ENCODE measurements at places on chromosomes 2 and 18.
A peak's percentile ranks its signal among the peaks of the same experiment; 100 is the strongest.

DNA sequence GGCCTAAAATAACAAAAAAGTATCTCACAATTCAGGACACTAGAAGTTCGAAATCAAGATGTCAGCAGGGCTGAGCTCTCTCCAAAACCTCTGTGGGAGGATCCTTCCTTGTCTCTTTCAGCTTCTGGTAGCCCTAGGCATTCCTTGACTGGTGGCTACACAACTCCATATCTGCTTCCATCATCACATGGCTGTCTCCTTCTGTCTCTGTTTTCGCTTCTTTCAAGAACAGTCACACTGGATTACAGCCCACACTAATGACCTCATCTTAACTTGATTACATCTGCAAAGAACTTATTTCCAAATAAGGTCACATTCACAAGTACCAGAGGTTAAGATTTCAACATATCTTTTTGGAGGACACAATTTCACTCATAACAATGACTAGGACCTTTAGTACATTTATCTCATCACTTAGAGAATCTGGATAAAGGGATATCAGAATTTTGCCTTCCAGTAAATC, 275.2 kb downstream of the IRS1 start:
- peak; percentile 84 for DNase-seq

- DNase-seq: no peak
Observed at GRCh38 chr2:132479155-132479554, 62.5 kb downstream of the GPR39 start.

- peak; percentile 14 for DNase-seq
Observed at GRCh38 chr2:45585267-45585861, 25.7 kb downstream of the SRBD1 start.

DNA sequence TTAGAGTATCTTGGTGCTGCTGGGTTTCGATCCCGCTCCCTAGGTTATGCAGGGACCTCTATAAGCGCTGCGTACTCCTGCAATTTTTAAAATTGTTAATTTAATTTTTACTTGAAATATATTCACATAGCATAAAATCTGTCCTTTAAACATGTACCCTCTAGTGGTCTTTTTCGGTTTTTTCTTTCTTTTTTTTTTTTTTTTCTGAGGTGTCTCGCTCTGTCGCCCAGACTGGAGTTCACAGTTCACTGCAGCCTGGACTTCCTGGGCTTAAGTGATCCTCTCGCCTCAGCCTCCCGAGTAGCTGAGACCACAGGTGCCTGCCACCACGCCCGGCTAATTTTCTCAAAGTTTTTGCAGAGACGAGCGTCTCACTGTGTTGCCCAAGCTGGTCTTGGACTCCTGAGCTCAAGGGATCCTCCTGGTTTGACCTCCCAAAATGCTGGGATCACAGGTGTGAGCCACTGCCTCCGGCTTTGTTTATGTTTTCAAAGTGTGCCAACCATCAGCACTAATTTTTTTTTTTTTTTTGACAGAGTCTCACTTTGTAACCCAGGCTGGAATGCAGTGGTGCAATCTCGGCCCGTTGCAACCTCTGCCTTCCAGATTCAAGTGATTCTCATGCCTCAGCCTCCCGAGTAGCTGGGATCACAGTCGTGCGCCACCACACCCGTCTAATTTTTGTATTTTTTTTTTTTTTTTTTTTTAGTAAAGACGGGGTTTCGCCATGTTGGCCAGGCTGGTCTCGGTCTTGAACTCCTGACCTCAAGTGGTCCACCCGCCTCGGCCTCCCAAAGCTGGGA, 585 bp upstream of the MOB1A start:
- DNase-seq: peak; percentile 58

- no peak for DNase-seq
Observed at GRCh38 chr2:169759987-169760386, 26.4 kb downstream of the KLHL23 start.

- DNase-seq: no peak
Observed at GRCh38 chr2:219526320-219527075, 12.2 kb downstream of the ASIC4 start.

DNA sequence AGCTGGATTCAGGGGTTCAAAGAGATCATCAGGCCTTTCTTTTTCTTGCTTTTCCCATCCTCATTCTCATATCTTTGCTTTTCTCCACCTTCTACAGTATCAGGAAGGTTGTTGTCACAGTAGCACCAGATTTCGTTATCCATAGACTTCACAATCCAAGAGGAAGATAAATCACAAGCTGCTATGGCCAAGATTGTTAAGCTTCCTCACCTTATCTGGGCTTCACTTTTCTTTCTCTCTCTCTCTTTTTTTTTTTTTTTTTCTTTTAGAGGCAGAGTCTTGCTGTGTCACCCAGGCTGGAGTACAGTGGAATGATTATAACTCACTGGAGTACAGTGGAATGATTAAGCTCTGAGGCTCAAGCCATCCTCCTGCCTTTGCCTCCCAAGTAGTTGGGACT, 93.5 kb downstream of the TTC27 start:
- no peak for DNase-seq

- DNase-seq: no peak
Observed at GRCh38 chr2:149562324-149562723, 25.3 kb downstream of the MMADHC start.

GRCh38 chr18:7072593-7072992, 45.0 kb downstream of the LAMA1 start:
- DNase-seq: no peak

DNA sequence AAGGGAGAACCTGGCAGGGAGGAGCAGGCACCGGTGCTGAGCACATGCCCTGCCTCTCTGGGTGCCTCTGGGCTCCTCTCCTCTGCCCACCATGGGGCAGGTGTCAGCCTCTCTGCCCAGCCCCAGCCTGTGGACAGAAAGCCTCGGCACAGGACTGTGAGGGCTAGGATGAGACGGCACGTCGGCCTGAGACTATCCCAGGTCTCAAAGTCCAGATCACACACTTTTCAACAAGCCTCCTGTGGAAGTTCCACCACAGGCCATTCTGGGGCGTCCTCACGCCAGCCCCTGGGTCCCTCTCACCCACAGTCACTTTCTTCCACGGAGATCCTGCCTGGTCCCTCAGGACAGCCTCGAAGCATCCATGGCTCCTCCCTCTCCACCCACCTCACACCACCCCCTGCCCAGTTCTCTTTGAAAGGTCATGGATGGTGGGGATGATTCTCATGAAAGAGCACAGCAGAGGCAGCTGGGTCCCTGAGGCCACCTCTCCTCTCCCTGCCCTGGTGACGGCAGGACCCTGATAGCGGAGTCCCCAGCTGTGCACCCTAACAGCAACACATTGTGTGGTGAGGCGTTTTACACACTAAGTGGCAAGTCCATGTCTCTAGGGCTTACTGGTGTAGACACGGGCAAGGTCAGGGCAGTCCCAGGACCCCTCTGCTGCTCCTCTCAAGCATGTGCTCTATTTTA, 569.4 kb upstream of the SALL3 start:
- DNase-seq: no peak

DNA sequence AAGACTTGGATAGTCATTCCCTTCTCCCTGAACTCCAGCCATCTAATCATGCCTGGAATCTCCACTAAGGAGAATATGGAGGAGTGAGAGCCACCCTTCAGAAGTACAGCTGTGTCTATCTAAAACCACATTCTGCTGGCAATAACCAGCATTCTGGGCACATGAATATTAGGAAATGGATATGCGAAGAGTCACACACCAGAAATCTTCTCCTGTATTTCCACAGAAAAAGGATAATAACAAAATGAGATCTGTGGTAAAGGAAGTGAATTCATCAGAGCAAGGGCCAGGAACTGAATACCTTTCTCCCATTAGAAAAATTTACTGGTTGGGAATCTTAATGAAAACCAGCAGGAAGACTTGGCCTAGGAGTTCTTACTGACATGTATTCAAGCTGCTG, 218.8 kb downstream of the SCG2 start:
- DNase-seq: no peak

- no peak for DNase-seq
Observed at GRCh38 chr2:80548469-80548868, 243.9 kb upstream of the LRRTM1 start.

DNA sequence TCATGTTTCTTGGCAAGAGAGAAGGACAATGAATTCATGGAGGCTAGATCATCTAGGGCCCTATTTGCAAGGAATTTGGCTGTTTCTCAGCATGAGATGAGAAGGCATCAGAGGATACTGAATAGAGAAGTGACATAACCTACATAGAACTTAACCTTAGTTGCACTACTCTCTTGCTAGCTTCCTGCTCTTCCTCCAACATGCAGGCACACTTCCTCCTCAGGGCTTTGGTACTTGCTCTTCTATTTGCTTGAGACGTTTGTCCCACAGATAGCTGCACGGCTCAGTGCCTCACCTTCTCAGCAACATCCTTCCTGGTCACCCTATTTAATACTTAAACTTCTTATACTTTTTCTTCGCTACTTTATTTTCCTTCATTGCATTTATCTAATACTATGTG, 20.0 kb upstream of the LANCL1 start:
- no peak for DNase-seq

GRCh38 chr2:48651158-48651790, 33.6 kb downstream of the GTF2A1L start:
- DNase-seq: peak; percentile 73

- no peak for DNase-seq
Observed at GRCh38 chr2:217995731-217996231, 7.0 kb downstream of the TNS1 start.

DNA sequence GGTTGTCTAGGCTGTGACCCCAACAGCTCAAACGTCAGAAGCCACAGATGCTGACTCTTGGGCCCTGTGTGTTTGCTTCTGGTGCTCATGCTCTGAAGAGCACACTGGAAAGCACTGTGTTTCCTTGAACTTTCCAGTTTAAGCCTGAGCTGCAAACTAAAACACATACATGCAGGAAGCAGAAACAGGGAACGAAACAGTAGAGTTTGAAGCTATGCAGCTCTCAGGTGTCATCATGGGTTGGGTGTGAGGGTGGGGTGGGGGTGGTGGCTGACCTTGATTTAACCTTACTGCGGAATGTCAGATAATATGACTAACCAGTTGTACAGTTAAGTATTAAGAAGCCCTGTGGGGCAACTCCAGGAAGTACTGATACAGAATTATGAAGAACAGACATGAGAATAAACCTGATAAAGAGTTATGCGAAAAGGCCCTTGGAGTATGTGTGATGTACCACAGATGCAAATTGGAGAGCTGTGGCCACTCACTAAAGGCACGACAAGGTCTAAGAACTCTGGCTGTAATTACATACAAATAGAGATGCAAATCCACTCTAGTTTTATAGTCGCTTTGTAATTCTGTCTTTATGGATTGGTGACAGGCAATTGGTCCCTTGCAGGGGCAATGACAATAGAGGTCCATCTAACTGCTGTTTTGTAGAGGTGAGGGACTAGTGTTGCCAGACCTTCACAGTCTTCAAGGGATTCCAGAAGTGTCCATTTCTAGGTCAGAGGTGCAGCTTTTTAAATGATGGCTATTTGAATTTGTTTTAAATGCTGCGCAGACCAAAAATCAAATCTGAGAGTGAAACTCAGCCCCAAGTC, 273.1 kb downstream of the NAPG start:
- DNase-seq: no peak

DNA sequence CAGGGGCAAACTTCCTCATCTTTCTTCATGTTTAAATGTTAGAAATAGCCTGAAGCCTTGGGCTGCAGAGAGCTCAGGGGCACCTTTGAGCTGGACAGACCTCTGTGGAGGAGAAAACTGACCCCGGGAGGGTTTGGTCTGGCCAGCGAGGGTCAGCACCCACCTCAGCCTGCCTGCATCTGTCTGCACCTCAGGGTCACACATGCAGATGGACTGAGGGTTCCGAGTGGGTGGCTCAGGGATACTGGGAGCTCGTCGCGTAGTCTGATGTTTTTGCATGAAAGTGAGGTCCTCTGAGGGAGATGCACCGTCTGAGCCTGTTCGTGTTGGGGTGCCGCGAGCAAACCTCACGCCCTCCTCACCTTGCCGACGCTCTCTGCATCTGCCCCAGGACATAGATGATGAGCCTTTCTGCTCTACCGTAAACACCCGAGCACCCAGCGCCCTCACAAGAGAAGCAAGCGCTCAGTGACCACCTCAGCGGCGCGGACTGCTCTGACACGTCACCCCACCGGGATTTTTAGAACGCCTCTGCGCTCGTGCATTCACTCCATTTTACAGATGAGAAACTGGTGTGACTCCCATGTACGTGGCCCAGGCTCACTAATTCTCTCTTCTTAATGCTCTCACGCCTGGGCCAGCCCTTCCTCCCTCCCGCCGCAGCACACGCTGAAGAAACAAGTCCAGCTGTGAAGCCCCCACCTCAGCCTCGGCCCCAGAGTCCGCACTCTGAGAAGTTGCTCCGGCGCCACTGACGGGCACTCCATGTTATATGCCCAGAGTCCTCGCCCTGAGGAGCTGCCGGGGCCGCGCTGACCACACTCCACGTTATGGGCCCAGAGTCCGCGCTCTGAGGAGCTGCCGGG, 9.5 kb downstream of the KCNG2 start:
- no peak for DNase-seq

Data from trophoblast cell (in vitro differentiated cells and primary cell).